ENCODE measurements at places on chromosomes 5 and 9.

- DNase-seq = no peak
Measured at GRCh38 chr5:150368526-150368925, 11.0 kb downstream of the TCOF1 start.

DNA sequence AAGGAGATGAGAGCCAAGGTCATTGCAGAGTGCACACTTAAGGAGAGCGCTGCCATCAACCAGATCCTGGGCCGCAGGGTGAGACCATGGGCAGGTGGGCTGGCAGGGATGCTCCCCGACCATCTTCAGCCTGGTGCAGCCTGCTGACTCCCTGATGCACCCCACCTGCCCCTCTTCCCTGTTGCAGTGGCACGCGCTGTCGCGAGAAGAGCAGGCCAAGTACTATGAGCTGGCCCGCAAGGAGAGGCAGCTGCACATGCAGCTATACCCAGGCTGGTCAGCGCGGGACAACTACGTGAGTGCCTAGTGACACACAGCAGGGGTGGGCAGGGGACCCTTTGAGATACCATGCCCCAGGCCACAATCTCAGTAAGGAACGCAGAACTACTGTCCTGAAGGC lies 28.3 kb downstream of the TCF7 start:
- no peak for DNase-seq

- no peak for DNase-seq
Measured at GRCh38 chr9:36275060-36275459, 16.8 kb upstream of the GNE start.

DNA sequence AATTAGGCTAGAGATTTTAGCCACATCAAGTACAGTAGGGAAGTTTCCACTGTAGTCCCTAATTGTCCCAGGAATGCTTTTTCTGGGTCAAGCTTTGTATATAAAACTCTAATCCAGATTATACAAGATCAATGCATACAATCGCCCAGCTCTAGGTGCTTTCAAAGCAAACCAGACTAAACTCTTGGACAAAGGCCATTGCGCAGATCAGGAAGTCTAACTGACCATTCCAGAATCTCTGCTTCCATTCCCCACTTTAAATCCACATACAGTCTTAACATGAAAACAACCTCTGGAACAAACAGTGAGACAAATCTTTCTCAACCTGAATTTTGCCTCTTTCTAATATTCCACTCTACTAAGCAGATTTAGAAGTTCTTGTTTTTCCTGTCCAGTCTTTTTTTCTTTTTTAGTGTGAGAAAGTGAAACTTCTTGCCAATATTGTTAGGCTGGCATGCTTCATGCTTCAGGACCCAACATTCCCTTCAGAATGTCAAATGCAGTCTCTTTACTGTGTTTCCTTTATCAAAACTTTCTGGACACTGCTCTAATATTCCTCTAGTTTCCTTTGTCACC lies 76.1 kb downstream of the ITGA1 start:
- no peak for DNase-seq
